ENCODE measurements at places on chromosomes 12 and 14.

GRCh38 chr14:95471016-95471415, 45.4 kb downstream of the SYNE3 start:
- DNase-seq, result no peak

DNA sequence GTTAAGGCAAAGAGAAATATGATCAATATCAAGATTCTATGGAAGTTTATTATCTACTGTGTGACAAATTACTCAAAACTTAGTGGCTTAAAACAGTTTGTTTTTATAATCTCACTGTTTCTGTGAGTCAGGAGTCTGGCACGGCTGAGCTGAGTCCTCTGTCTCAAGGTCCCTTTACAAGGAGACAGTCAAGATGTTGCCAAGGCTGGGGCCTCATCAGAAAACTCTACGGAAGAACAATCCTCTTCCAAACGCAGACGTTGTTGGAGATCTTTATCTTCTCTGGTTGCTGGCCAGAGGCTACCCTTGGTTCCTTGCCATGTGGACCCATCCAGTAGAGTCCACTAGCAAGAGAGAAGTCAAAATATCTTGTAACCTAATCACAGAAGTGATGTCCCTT, 100.6 kb upstream of the CCND2 start:
- DNase-seq, result no peak

- no peak for DNase-seq
Observed at GRCh38 chr12:56682323-56682722, 5.8 kb downstream of the PTGES3 start.

DNA sequence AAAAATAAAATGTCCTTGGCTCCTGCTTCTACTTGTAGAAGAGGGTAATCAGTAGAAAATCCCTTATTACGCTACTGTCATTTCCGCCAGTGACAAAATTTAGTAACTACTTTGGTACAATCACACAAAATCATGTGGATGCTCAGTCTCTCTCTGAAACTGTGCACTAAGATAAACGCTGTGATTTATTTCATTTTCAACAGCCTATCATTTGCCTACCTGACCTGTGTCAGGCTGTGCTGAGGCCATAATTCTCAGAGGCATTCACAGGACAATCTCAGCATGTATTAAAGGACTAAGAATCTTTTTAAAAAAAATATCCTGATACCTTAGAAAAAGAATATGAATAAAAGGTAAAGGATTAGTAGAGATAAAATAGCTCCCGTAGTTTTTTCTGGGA, 226.0 kb downstream of the RASSF9 start:
- DNase-seq, result no peak
